AG10803 (cell line): ENCODE measurements at places on chromosomes 2 and 18.

- no peak for DNase-seq
Observed at GRCh38 chr2:10923008-10923375, 11.3 kb downstream of the KCNF1 start.

DNA sequence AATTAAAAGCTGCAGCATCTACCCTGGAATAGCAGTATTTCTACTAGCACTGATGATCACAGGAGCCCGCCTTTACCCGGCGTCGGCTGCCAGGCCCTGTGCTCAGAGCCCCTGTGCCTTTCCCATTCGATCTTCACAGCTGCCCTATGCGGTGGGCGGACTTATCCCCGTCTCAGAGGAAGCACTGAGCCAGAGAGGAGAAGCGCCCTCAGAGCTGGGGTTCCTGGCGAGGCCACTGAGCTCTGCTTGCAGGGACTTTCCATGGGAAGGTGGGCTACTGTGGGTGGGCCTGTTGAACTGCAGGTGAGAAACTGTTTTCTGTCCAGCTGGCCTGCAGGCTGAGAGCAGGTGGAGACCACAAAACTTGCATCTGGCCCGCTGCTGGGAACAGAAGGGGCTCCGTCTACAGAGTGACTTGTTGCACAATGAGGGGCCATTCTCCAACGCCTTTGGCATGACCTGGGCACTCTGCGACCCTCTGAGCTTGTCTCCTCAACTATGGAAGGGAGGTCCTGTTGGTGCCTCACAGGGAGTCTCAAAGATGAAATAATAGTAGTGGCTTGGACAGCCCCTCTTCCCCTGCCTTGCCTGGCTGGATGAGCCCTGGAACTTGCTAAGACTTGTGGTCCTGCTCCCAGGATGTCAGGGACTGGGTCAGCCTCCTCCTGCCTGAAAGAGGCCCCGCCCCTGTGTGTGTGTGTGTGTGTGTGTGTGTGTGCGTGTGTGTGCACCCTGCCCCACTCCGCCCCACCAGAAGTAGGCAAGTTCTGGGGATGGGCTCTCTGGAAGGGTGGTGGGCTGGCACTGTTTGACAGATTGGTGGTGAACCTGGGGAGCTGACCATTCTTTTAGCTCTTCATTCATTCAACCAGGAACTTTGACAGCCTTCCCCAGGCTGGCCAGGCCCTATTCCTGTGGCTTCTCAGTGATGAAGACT is 32.7 kb downstream of the GLI2 start:
- no peak for DNase-seq

GRCh38 chr18:79609841-79610281 is 69.7 kb upstream of the CTDP1 start:
- no peak for DNase-seq

GRCh38 chr18:12816451-12816850 is 67.6 kb downstream of the PTPN2 start:
- DNase-seq, result no peak

DNA sequence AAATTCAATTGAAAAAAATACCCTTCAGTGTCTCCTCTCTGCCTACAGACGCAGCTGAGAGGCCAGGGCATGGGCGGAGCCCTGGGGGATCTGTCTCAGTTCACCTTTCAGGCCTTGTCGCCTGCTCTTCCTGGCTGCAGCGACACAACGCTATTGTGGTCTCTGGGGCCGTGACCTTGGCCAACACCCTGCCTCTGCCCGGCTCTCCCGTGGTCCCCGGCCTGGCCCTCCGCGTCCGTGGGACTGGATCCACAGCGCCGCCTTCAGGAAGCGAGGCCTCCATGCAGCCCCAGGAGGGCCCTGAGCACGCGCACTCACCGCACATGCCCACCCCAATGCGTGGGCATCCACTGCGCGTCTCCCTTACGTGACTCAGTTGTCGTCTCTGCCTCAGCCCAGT is 81.1 kb downstream of the MRPS9 start:
- DNase-seq, result no peak

- DNase-seq, result peak; percentile 36
Observed at GRCh38 chr2:143903172-143903856, 616.6 kb downstream of the ZEB2 start.

- peak; percentile 18 for DNase-seq
Observed at GRCh38 chr2:854460-854859, 96.2 kb upstream of the SNTG2 start.

- no peak for DNase-seq
Observed at GRCh38 chr2:239820836-239821693, 204.1 kb downstream of the NDUFA10 start.

DNA sequence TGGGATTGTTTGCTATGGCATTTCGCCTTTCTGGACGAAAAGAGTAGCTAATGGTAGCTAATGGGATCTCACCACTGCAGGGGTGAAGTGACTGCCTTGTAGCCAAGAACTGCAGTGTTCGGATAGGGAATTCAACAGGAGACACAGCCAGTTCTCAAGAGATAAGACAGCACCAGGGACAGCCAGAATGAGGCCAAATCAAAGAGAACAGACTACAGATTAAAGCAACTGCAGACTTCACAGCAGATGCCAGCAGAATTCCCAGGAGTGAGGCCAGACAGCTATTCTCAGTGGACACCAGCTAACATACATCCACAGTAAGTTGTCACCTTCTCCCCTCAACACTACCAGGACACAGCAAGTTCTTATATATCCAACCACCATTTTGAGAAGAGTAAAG is 124.0 kb downstream of the PLA2R1 start:
- no peak for DNase-seq

- DNase-seq, result peak; percentile 62
Observed at GRCh38 chr2:238462782-238463396, 36.2 kb downstream of the ASB1 start.

GRCh38 chr18:58378411-58379379 is 250.2 kb downstream of the ALPK2 start:
- DNase-seq, result no peak

DNA sequence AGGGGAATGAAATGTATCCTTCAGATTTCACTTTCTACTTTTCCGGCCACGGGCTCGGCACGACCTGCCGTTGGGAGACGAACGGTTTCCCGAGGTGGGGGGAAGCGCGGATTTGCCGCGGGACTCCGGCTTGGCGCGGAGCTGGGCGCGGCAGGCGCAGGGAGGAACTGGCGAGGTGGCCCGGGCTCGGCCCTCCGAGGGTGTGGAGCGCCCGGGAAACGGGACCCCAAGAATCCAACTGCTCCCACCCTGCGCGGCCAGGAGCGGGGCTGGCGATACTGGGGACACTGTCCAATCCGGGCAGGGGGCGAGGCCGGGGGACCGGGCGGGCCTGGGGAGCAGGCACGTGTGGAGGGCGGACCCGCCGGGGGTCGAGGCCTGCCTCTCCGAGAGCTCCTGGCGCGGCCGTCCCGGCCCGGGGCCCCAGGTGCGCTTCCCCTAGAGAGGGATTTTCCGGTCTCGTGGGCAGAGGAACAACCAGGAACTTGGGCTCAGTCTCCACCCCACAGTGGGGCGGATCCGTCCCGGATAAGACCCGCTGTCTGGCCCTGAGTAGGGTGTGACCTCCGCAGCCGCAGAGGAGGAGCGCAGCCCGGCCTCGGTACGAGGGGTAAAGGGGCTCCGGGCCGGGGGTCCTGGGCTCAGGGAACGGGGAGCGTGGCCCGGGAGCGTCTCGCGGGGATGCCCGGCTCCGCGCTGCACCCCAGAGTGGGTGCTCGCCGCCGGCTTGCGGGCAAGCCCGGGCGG is at the start of gene ANXA4:
Gene ANXA4, plus strand, starts transcription at position 560 of the 747 bp plus-strand sequence. CDS start 39,432 bp downstream, outside the sequence.
- DNase-seq, result peak; percentile 67

DNA sequence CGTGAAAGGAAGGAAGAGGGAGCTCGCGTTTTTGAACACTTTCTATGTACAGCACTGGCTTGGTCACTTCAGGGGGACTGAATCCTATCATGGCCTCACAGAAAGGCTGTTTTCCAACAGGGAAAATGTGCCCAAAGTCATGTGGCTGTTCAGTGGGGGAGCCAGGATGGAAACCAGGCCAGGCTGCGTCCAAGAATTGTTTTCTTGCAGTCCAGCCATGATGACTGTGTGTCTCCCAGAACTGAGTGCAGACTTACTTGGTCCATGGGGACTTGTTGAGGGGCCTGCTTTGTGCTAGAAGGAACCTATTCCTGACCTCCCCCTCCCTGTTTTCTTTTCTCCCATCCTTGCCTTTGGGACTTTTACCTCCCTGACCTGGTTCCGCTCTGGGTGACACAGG is 46.9 kb downstream of the EMILIN2 start:
- DNase-seq, result no peak

DNA sequence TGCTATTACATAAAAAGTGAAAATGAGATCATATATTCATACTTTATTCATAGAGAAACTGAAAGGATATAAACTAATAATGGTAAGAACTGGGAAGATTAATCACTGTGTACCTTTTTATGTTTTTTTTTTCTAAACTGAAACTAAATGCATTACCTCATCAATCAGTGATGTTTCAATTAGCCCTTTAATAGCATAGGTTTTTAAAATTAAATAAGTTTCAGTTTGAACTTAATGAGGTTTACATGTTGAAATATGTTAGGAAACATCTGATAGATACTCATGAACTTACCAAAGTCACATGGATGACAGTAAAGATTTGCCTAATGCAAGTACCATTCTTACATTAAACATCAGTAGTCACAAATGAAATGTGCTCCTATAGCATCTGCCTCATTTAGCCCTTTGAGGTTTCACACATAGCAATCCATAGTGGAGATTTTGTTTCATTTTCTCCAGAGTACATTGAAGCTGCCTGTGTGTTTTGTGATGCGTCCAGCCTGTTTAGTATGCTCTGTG is 8.9 kb downstream of the MAPRE2 start:
- no peak for DNase-seq

- no peak for DNase-seq
Observed at GRCh38 chr18:23442958-23443357, 10.1 kb upstream of the RIOK3 start.

GRCh38 chr2:36357847-36358659 is 2.5 kb downstream of the CRIM1 start:
- peak; percentile 89 for DNase-seq

GRCh38 chr2:66875941-66876462 is 441.1 kb downstream of the MEIS1 start:
- DNase-seq, result no peak

DNA sequence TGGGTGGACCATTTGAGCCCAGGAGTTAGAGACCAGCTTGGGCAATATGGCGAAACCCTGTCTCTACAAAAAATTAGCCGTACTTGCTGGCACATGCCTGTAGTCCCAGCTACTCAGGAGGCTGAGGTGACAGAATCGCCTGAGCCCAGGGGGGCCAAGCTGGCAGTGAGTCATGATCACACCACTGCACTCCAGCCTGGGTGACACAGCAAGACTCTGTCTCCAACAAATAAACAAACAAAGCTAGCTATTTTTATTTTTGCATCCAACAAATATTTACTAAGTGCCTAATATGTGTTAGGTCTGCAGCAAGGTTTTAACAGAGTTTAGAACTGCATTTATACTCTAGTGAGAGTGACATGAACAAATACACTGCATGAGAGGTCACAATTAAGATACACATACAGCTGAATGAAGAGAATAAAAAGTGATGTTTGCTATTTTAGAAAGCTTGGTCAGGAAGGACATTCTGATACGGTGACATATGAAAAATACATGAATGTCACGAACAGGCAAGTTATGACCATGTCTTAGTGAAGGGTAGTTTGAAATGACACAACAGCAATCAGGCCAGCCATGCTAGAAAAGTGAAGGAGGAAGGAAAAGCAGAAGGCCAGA is 83.2 kb upstream of the FRZB start:
- DNase-seq, result no peak

DNA sequence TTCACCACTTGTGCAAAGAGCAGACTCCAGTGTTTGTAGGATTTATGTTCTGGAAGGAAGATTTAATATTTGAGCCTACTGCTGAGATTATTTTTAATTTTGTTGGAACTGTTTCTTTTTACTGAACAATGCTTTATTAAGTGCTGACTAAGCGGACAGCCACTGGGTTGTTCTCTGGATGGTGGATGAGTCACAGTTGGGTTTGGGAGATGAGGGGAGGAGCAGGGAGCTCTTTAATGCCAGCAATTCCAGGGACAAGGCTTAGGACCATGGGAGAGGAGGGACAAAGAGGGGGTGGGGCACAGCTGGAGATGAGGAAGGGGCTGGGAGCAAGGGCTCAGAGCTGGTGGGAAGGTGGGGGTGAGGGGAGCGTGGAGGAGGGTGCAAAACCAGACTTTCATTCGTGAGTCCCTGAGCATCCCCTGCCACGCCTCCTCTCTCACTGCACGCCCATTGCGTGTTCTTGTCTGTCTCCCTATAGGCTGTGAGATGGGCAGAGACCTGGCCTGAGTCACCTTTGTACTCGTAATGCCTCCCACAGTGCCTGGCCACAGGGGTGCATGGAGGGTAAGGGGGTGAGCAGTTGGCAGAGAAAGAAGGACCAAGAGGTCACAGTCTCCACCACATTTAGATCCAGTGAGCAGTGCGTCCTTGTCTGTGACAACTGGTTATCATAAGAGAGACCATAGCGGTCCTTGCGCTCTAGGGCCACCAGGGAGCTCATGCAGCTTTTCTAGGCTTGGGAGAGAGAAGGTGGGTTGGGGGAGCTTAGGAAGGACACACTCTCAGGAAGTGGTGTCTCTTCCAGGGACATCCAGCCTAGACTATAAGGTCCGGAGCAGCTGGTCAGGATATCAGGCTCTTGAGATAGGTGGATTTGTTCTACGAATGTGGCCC is 18.4 kb downstream of the SLC4A3 start:
- peak; percentile 84 for DNase-seq

DNA sequence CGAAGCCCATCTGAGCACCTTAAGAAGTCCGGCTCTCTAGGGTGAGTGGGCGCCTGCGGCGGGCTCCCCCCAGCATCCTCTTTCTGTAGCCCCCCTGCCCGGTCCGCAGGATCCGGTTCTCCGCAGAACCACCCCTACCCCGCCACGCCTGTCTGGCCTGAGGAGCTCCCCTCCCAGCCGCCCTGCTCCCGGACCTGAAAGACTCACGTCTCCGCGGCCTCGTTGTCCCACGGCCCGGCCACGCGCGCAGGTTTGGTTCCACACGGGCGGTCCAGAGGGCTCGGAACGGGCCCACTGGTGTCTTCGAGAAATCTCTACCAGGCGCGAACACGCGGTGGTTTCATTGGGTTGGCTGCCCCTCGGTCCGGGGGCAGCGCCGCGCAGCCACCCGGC is 237 bp downstream of the SLC39A6 start:
- DNase-seq, result no peak

GRCh38 chr2:144082777-144083176 is 437.1 kb downstream of the ZEB2 start:
- no peak for DNase-seq

DNA sequence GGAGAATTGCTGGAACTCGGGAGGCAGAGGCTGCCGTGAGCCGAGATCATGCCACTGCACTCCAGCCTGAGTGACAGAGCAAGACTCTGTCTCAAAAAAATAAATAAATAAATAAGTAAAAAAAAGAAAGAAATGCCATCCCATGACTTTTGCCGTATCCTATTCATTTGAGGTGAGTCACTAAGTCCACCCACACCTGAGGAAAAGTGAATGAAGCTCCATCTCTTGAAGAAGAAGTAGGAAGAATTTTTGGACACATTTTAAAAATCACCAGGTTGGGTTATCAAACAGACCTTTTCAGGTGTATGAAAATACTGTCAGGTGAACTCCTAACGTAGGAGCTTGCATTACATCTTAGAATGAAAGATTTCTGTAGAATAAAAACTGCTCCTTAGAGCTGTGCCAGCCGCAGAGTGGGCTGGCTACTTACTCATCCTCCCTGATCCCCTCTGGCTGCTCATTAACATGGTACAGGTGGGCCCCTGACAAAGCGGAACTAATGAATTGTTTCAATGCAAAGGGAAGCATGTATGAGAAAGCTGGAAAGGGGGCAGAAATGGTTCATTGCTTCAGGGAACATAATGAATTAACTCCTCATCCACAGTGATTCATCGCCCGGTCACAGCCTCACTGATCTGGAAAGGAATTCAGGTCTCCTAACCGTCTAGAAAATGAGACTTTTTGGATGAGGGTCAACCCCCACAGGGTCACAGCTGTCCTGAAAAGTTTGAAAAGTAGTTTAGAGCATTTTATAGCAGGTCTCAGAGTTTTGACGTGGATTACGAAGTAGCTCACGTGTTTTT is 191.4 kb downstream of the SPP2 start:
- peak; percentile 63 for DNase-seq
